ENCODE measurements at places on chromosomes 7 and 10. TPM values are rescaled to one million over a fixed set of nuclear protein-coding genes. Genes with fewer than 3 reads are reported as not detected.

DNA sequence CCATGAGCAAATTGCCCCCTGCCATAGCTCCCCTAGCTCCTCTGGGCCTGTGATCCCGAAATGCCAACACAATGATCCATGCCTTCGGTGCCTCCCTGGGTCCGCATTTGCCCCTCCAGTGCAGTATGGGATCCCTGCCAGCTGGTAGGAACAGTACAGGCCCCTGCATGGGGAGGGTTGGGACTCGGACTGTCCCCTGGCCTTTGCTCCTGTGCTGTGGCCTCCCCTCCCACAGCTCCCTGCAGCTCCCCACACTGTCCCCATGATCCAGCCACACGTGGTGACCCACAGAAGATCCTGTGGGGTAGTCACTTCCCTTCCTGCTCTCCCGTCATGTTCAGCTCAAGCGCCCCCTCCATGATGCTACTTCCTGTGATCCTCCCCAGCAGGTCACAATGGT is 140.3 kb downstream of the MAPK8 start:
- DNase-seq: no peak

DNA sequence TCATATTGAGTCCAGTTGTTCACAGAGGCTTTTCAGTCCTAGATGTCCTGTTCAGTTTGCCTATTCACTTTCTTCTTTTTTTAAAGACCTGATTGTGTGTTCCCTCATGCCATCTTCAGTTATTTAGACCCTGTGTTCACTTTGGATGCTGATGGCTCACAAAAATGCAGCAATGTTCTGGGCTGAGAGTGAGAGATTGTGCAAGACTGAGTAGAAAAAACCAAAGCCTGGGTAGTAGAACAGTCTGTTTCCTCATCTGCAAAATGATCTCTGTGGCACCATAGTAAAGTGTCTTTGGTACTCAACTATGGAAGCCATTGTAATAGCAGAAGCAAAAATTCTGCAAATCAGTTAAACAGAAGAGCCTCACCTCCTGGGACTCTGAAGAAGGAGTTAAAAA is 43.2 kb downstream of the AKR1B1 start:
- DNase-seq: no peak

DNA sequence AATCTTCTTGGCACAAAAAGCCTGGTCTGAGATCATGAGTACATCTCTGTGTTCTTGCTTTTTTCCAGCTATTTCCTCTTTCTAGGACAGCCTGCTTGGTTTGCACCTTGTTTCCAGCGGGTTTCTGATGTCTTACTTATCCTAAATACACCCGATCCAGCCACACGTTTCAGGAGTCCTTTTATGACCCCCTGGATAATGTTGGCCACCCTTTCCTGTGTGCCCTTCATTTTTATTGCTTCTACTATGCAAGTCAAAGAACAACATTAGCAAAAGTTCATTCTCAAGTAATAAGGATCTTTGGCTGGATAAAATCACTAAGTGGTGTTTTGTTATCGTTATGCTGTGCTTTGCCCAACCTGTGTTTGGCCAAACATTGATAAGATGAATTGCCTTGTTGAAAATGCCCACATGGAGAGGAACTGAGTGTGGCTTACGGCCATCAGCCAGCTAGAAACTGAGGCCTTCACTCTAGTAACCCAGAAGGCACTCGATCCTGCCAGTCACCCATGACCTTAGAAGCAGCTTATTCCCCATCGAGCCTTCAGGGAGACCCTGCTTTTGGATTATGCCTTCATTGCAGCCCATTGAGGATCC is 28.7 kb upstream of the AKR1C1 start:
- DNase-seq: no peak

DNA sequence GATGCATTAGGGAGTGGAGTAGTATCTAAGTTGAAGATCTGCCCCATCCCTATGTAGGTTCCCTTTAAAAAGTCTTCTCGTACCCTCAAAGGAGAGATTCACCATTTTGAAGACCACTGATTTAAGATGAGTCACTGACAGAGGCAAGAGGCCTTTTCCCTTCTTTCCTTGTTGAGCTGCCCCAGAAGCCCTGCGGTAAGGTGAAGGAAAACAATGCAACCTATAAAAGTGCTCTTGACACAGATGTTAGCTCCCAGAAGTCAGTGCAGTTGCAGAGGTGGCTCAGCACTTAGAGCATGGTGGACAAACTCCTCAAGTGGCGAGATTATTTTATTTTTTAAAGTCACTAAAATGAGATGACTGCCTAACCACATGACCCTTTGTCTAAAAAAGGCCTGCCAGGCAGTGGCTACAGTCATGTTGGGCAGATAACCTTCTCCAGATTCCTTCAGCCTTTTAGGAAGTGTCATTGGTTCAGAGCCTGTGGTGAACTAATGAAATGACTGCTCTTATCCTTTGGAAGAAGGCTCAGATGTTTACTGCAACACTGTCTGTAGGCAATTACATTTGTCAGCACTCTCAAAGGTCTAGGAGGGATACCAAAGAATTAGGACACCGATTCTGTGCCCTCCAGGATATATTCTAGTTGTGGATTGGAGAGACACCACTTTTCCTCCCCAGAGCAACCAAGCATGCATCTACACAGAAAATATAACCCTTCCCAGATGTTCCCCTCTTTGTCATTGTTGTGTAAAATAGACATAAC is 88.7 kb downstream of the ARID5B start:
- no peak for DNase-seq

DNA sequence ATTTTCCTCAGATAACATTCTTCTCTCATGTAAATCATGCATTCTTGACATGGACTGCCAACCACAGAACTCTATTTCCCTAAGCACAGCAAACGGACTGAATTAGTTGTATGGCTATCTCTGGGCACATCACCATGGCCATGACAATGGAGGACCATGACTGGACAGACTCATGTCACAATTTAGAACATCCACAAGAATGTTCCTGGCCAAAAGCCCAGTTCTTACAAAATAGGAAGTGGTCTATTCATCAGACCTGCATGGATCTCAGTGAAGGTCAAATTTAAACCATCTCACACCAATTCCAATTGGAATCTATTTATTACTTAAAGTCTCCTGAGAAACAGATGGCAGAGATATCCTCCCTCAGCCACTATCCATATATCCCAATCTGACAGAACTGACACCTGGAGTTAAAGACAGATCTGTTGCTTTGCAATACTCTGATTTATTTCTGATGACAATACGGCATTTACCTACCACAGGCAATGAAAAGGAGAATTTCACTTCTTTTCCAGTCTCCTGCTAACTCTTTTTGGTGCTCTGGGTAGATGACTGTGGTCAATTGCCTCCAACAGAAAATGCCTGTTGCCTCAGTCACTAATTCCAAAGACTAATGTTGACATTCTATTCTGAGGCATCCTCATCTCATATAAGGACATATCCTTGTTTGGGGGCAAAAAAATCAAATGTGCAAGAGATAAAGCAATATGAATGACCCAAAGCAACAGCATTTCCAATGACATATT is 254.8 kb downstream of the HTR7 start:
- DNase-seq: no peak

DNA sequence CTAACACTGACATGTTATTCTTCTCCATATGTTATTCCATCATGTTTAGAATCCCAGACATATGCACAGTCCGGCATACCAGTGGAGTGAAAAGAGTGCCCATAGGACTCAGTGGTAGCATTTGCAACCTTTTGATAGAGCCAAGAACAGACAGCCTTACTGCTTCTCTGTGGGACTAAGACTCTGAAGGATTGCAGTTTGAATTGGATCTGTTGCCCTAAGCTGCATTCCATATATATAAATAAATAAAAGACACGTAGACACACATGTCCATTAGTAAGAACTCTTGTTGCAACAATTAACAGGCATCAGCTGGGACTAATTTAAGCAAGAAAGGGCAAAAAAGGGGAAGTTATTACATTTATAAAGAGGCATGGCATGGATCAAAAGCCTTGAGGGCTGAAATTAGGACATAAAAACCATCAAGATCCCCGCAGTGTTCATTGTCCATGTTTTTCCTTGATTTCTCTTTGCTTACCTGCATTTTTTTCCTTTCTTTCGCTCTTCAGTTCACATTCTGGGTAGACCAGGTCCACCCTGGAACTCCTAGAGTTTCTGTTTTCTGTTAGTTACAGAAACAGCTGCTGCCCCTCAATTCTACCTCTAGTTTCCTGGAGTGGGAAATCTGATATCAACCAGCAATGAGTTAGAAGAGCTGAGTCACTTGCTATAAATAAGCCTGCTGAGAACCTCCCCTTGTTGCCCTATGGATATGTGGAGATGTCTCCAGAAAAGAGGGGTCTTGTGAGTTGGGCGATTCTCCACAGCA is 132.4 kb downstream of the SORCS1 start:
- no peak for DNase-seq

DNA sequence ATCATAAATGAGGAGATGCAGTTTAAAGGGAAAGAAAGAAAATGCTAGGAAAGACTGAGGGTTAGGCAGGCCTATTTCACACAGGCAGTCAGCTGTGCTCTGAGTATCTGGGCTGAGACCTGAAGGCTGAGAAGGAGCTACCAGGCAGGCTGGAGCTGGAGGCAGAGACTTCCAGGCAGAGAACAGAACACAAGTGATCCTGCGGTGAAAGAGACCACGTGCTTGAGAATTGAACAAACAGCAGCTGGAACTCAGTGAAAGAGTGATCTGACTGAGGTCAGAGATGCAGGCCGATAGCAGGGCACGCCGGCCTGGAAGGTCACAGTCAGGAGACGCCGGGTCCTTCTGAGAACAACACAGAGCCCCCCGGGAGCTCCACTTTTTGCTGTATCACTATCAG is 147.8 kb downstream of the ADAM12 start:
- no peak for DNase-seq

DNA sequence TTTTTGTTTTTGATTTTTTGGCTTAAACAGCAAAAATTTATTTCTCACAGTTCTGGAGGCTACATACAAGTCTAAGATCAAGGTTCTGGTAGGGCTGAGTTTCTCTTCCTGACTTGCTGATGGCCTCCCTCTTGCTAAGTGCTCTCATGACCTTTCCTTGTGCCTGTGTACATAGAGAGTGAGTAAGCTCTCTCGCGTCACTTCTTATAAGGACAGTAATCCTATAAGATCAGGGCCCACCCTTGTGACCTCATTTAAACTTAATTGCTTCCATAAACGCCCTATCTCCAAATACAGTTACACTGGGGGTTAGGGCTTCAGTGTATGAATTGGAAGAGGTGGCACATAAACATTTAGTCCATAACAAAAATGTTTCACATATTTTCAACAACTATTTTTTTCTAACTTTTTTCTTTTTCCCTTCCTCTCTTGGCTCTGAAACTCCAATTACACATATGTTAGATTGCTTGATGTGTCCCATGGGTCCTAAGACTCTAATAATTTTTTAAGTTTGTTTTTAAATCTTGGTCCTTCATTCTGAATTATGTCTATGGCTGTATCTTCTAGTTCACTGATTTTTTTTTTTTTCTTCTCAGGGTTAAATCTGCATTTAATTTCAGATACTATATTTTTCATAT is 149.8 kb downstream of the HBP1 start:
- DNase-seq: no peak

DNA sequence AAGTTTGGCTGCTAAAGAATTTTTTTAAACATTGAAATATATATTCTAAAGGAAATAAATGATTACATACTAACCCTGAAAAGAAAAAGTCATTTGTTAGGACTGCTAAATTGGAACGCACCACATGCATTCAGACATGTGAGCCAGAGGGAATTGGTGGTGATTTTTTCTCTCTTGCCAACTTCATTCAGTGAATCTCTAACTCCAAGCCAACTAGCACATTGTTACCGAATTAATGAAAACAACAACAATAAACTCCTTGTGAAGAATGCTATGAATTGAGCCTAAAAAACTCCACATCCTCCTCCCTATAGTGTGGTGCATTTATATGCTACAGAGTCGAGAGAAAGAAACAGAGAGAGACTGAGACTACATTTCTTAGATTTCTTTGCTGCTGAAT is 135.5 kb upstream of the CACNA2D1 start:
- no peak for DNase-seq

DNA sequence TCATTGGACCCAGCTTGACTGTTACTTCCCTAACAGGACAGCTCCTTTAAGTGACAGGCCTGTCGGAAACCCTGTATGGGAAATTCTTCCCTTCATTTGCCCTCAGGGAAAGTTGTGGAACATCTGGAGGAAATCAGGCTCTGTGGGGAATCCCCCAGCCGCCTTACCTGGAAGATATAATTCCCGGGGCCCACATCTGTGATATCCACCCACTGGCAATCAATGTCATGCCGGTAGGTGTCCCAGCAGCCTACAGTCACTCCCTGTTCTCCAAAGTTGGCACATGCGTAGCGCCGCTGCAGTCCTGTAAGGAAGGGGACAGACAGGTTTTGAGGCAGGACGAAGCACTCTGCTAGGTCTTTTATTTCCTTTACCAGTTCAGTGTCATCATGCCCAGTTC is 16.6 kb downstream of the LOXL4 start:
- DNase-seq: no peak

- DNase-seq: no peak
These were observed 221.7 kb downstream of the ZWINT start for GRCh38 chr10:56139405-56139804.

DNA sequence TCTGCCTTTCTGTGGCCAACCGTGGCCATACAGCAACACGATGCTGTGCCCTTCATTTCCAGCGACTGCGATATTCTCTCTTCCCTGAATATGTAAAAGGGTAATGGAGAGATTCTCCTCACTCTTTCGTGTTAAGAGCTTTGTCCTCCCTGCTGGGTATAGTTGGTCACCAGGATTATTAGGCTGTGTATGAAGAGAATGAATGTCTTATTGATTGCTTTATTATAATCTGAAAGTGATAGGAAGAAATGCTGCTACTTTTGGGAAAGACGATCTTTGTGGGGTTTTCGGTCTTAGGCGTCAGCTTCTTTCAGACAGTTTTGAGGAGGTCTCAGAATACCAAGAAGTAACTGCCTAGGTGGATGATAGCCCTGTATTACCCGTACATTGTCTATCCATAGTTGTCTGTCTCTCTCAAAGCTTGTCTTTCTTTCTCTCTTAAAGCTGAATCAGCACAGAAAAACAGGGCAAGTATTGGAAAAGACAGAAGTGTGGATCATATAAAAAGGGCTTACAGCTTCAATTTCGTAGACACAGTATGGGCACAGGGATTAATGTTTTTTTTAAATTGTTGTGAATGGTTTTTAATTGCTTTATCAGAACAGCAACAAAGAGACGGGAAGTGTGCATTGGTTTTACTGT is 1.2 kb downstream of the AHCYL2 start:
- no peak for DNase-seq

- no peak for DNase-seq
These were observed 49.3 kb upstream of the PRKAR1B start for GRCh38 chr7:776381-776780.

GRCh38 chr10:48503293-48503911 is 101.5 kb downstream of the ARHGAP22 start:
- no peak for DNase-seq

- DNase-seq: no peak
These were observed 238.8 kb upstream of the BMPER start for GRCh38 chr7:33666531-33666930.

GRCh38 chr10:127349737-127350136 is 153.3 kb upstream of the INSYN2A start:
- no peak for DNase-seq

DNA sequence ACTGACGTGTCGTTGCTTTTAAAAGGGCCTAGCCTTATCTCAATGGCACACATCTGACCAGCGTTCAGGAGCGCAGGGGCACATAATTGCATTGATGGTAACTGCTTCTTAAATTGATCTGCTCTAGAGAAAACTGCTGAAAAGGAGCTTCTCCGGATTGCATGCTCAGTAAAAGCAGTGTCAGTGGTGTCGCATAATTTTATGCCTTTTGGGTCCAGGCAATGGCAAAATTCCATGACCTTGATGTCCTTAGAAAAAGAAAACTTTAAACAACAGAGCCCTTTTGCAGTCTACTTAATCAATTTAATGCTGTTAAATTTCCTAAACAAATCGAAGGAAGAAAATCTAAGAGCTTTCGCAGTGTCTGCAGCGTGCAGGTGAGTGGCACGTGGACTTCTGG is 75.7 kb downstream of the PTPRE start:
- DNase-seq: no peak

CTTNBP2 gene
- 1.2 TPM for total RNA-seq

GIMAP4 gene
- total RNA-seq: 31.2 TPM

MKX gene
- 0.22 TPM for total RNA-seq
